Lung microvascular endothelial cell (primary cell): ENCODE measurements at places on chromosomes 2 and 18. TPM values are rescaled to one million over a fixed set of nuclear protein-coding genes. Genes with fewer than 3 reads are reported as not detected.

DNA sequence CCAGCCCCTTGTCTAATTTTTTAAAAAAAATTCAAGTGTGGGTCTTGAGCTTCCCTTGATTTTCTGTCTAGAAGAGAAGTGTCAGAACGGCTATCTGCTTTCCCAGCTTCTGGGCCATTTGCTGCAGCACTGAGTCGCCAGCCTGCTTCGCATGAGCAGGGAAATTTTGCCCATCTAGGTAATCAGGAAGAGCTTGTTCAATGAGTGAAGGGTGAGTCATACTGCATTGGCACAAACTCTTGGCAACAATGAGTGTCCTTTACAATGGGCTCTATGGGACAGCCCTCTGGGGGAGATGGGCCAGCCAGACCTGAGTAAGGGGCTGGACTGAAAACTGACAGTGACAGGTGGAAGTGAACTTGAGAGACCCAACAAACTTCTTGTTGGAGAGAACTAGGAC lies 2.4 kb upstream of the RNF144A start:
- DNase-seq: peak; percentile 86

IGFBP2 gene
- total RNA-seq: 24.0 and 56.2 TPM in 2 replicates

CRYGC gene
- not detected in 2 replicates for total RNA-seq

SH3BP4 gene
- total RNA-seq: 18.1 and 20.2 TPM in 2 replicates

- peak; percentile 91 for DNase-seq
Measured at GRCh38 chr2:61949714-61950560, 44.5 kb downstream of the COMMD1 start.

- DNase-seq: no peak
Measured at GRCh38 chr2:8593243-8593642, 88.6 kb upstream of the ID2 start.

- DNase-seq: no peak
Measured at GRCh38 chr2:176826984-176827668, 385.5 kb upstream of the HNRNPA3 start.

CD8B2 gene
- not detected in 2 replicates for total RNA-seq

- no peak for DNase-seq
Measured at GRCh38 chr18:79460481-79461300, 65.0 kb downstream of the NFATC1 start.

- DNase-seq: no peak
Measured at GRCh38 chr2:101717071-101717845, 19.8 kb downstream of the MAP4K4 start.

GRCh38 chr2:68594674-68595492 lies 48.5 kb upstream of the PROKR1 start:
- peak; percentile 47 for DNase-seq

- DNase-seq: no peak
Measured at GRCh38 chr18:58188996-58189395, 145.0 kb downstream of the NEDD4L start.

DNA sequence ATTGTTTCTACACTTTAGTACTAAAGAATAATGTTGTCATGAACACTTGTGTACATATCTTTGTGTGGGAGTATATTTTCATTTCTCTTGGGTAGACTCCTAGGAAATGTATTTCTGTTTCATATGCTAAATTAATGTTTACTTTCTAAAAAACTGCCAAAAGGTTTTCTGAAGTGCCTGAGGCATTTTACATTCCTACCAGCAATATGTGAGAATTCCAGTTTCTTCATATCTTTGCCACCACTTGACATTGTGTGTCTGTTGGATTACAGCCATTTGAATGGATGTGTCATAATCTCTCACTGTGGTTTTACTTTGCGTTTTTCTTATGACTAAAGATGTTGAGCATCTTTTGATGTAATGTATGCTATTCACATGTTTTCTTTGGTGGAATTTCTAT lies 428.2 kb upstream of the KCNH7 start:
- DNase-seq: peak; percentile 6

GRCh38 chr2:226905718-226906117 lies 69.9 kb downstream of the RHBDD1 start:
- DNase-seq: no peak

GRCh38 chr2:72173640-72174321 lies 26.1 kb upstream of the CYP26B1 start:
- peak; percentile 30 for DNase-seq

SYT4 gene
- total RNA-seq: not detected in 2 replicates

DNA sequence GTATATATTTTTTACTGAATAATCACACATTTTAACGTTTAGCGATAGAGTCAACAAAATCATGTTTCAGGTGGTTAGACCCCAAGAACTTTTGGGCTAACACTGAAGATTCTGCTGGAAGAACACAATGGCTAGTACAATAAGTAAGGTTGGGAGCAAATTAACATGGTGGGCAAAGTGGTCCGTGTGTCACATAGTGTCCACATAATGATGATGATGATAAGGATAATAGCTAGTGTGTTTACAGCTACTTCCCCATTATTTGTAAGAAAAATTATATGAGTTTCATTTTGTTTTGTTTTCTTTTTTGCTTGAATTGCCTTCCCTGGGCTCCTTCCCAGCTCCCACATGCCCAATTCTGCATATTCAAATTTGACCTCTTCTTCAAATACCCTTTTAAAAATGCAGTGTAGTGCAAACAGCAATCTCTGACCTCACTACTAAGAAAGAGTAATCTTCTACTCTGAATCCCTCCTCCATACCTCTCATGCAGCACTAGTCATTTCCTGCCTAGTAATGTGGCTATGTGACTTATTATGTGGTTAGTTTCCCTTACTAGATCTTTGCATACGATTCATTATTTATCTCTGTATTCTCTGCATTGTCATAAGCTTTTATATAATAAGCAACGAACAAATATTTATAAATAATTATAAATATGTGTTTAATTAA lies 16.9 kb upstream of the VPS54 start:
- peak; percentile 9 for DNase-seq

ITM2C gene
- total RNA-seq: 26.4 and 91.7 TPM in 2 replicates

CXCR2 gene
- total RNA-seq: not detected in 2 replicates

PID1 gene
- total RNA-seq: under 0.01 and 0.20 TPM in 2 replicates

GRCh38 chr18:22033085-22033484 lies 136.3 kb upstream of the GATA6 start:
- no peak for DNase-seq

ANKRD29 gene
- total RNA-seq: 0.65 and 0.79 TPM in 2 replicates

SPRED2 gene
- total RNA-seq: 1.7 and 2.0 TPM in 2 replicates

VRK2 gene
- 17.7 and 20.9 TPM in 2 replicates for total RNA-seq

RGPD3 gene
- total RNA-seq: under 0.01 TPM in 2 replicates

DNA sequence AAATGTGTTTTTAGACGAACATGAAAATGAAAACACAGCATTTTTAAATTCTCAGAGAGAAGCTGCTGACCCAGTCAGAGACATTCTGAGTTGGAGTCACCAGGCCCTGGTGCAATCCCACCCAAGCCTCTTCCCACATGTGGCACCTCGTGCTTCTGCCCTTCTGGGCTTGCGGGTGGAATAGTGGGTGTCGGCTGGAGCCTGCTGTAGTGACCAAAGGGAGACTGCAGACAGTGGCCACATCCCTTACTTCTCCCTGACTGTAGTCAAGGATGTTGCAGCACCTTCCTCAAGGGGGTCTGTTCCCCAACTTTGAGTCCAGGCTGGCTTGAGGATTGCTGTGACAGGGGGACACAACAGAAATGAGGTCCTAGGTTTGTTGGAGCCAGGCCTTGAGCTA lies 104.4 kb upstream of the GLI2 start:
- no peak for DNase-seq

SFT2D3 gene
- total RNA-seq: 2.6 and 5.8 TPM in 2 replicates

DNA sequence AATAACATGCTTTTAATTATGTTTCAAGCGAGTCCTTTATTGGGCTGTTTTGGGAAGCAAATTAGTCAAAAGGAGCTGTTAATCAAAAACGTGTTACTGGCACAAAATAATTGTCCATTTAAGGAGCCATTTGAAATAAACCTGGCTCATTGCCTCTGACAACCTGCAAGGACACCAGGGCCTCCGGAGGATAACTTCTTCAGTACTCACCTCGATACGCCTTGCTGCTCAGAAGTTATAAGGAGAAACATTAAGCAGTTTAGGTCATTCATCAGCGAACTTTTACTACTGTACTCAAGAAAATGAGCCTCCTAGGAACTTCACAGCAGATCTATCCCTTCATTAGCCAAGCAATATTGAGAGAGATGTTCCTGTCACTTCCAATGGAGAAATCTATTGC lies 1579.2 kb upstream of the ACVR2A start:
- DNase-seq: no peak

GRCh38 chr2:233853353-233853752 lies 982 bp downstream of the HJURP start:
- DNase-seq: no peak

DYNAP gene
- total RNA-seq: not detected in 2 replicates

GRCh38 chr18:73316513-73316912 lies 448.7 kb upstream of the NETO1 start:
- DNase-seq: no peak

DNA sequence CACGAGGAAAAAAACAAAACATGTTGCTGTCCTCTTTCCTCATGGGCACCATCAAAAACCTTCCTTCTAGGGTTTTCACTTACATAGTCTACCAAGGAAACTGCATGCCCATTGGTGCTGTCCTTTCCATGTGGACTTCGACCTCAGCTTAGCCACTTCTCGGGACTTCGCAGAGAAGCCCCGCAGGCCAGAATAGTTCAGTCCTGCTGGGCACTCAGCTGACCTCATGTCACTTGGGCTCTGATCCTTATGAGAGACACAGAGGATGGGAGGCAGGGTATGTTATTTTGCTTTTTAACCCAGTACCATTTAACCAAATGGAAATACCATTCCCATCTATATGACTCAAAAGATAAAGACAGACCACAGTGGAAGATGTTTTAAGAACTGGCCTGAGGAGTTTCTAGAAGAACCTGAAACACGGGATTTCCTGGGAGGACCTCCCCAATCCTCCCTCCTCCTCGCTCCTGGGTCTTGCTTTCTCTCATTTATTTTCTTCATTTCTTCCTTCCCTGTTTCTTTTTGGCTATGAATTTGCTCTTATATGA lies 28.4 kb downstream of the AAK1 start:
- no peak for DNase-seq

DNA sequence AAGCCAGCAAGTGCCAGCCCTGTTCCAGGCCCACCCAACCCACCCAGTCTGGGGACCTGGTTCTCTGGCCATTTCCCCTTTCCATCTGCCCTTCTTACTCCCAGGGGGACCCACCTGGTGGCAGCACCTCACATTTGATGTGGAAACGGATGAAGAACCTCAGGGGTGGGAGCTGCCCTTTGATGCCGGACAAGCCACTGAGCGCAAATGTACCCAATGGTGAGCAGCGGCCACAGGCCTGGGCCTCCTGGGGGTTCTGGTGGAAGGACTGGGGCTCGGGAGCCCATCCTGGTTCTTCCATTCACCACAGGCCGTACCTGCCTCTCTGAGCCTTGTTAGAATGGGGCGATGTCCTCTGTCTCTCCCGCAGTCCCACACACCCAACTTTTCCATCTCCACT lies 84.7 kb downstream of the EPAS1 start:
- DNase-seq: no peak

DNA sequence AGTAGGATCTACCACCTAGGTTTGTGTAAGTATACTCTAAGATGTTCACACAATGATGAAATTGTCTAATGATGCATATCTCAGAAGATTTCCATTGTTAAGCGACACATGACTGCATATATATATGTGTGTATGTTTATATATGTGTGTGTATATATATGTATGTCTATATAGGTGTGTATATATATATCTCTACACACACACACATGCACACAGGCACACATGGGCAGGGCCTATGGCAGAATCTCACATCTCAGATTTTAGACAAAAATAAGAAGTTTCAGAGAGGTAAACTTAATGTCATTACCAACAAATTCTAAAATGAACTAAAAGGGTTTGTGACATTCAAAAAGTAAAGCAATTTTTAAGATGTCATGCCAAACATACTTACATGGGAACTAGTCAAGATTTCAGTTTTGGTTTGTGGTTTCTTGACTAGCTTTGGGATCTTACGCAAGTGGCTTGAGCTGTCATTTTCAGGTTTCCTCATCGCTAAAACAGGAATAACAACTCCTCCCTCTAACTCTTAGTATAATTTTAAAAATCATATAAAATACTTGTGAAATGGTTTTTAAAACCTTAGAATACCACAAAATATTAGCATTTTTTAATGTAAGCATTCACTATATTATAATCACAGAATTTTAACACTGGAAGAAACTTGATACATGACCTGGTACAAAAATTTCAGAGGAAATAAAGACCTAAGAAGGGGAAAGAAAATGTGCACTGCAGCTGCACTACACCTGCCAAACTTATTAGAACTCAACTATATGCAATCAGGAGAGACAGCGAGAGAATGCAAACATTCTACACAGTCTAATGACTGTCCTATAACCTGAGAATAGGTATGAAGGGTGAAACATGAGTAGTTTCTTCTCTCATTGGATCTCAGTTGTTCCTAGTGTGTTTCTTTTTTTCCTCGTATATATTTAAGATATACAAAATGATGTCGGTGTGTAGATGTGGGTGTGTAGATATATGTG lies 75.7 kb downstream of the TTC21B start:
- DNase-seq: no peak
